MM.1S (cell line): ENCODE measurements at places on chromosomes 1 and 21.
A peak's percentile ranks its signal among the peaks of the same experiment; 100 is the strongest.

GRCh38 chr1:225699336-225699735 lies 46.4 kb upstream of the ENAH start:
- H3K27ac ChIP-seq: no peak overlapping the region
- no peaks in the 10 kb centered on the region for H3K27me3 ChIP-seq
- H3K4me3 ChIP-seq: no peak overlapping the region

- no peak for DNase-seq
- no peak overlapping the region for H3K27ac ChIP-seq
- no peaks in the 10 kb centered on the region for H3K27me3 ChIP-seq
- no peaks in the 10 kb centered on the region for H3K36me3 ChIP-seq
Observed at GRCh38 chr1:14756589-14757285, 158.3 kb downstream of the KAZN start.

DNA sequence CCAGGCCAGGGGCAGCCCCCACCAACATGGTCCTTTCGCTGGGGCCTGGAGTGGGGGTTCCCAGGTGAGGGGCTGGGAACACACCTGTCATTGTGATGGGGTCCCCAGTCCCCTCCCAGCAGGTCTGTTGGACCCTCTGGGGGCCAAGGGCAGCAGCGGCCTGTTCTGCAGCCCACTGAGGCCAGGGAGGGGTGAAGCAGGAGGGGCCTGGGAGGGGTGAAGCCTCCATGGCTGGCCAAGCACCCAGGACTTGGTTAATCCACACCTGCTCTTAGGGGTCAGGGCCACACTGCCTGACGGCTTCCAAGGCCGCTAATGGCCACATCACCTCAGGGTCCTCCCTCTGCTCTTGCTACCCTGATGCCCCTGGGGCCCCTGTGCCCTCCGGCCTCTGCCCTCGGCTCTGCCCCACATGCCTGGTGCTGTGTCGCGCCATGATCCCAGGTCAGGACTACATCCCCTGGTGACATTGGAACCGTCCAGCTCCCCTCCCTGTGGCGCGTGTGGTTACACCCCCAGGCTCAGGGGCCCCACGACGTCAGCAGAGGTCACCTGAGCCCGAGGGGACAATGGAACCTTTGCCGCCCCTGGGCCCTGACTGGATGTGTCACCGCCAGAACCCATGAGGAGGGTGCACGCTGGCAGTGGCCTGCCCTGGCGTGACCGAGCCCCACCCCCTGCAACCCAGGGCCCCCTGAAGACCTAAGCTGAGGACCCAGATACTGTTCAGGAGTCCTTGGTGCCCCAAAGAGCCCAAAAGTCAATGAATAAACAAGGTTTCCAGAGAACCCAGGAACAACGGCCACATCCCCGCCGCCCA lies 7.0 kb downstream of the TNFRSF18 start:
- H3K4me3 ChIP-seq: no peak overlapping the region
- no peaks in the 10 kb centered on the region for H3K4me1 ChIP-seq
- DNase-seq: no peak
- H3K27ac ChIP-seq: no peak overlapping the region

DNA sequence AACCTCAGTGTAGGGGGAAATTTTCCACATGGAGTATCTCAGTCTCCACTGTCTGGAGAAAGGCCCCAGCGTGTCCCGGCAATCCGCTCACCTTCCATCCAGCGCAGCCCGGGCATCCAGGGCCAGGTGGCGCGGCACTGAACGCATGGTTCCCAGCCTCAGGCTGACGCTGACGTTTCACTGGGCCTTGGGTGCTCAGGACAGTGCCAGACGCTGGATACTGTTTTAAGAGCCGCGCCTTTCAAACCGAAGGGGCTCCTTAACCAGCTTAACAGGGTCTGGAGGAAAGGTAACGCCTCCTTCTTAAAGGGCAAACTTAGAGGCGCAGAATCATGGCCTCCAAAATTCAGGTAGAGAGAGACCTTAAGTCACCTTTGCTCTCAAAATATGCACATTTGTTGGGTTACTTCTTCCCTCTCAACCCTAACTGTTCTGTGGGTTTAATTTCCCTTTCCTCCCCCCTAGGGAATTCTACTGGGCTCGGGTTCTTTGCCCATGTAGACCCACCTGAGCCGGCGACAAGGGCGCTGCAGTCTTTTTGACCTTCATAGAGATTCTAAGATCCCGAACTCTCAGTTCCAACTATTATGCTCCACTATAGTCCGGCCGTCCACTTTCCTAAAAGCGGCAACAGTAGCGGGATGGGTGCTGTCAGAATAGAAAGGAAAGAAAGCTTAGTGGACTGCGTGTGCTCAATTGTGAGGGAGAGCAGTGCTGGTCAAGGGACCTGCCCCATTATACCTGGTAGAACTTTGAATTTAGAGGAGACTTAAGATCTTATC lies 3.5 kb upstream of the LHX9 start:
- H3K27me3 ChIP-seq: peaks cover 97% of the 10 kb centered on the region
- no peak overlapping the region for H3K4me3 ChIP-seq
- no peak for DNase-seq
- no peaks in the 10 kb centered on the region for H3K36me3 ChIP-seq
- no peak overlapping the region for H3K27ac ChIP-seq

GRCh38 chr1:41655632-41656031 lies 171.1 kb upstream of the EDN2 start:
- no peak overlapping the region for H3K27ac ChIP-seq
- 0 out of 2 replicates have a peak, but pooled peaks cover 2% of the 10 kb centered on the region for H3K27me3 ChIP-seq
- 0 out of 2 replicates have a peak, but pooled peaks cover under 1% of the 10 kb centered on the region for H3K4me1 ChIP-seq

DNA sequence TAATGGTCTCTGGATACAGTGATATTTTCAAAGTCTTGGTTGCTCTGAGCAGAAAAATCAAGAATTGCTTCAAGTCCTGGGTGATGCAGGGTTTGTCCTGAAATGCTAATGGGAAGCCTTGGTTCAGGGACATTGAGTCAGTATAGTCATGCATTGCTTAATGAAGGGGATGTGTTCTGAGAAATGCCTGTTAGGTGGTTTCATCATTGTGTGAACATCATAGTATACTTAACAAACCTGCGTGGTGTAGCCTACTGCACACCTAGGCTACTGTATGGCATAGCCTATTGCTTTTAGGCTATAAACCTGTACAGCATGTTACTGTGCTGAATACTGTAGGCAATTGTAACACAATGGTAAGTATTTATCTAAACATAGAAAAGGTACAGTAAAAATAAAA lies 36.4 kb downstream of the TBCE start:
- no peaks in the 10 kb centered on the region for H3K36me3 ChIP-seq
- no peak overlapping the region for H3K4me3 ChIP-seq
- H3K27me3 ChIP-seq: no peaks in the 10 kb centered on the region
- no peak overlapping the region for H3K27ac ChIP-seq
- no peaks in the 10 kb centered on the region for H3K4me1 ChIP-seq

GRCh38 chr1:203522237-203522636 lies 28.3 kb downstream of the OPTC start:
- H3K4me1 ChIP-seq: no peaks in the 10 kb centered on the region
- DNase-seq: no peak
- H3K27me3 ChIP-seq: no peaks in the 10 kb centered on the region

DNA sequence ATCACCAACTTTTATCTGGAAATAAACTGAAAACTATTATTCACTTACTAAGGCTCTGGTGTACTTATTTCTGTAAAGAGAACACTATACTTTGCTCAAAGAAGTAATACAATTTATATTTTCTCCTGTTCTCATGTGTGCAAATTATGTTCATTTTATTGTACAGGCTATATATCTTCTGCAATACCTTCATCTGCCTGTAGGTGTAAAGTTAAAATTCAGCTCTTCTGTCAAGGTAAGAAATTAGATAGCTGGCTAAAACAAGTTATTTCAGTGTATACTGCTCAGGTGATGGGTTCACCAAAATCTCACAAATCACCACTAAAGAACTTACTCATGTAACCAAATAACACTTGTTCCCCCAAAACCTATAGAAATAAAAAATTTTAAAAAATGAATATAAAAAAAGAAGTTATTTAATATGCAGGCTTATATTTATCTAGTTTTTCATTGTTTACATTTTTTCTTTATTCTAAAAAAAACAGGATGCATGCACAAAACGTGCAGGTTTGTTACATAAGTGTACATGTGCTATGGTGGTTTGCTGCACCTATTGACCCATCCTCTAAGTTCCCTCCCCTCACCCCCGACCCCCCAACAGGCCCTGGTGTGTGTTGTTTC lies 81.5 kb downstream of the PTGER3 start:
- no peaks in the 10 kb centered on the region for H3K36me3 ChIP-seq
- no peaks in the 10 kb centered on the region for H3K4me1 ChIP-seq
- no peaks in the 10 kb centered on the region for H3K27me3 ChIP-seq
- H3K4me3 ChIP-seq: no peak overlapping the region
- peak; percentile 14 for DNase-seq

- 0 out of 2 replicates have a peak, but pooled peaks cover 2% of the 10 kb centered on the region for H3K36me3 ChIP-seq
- peaks cover 16% of the 10 kb centered on the region for H3K4me1 ChIP-seq
- DNase-seq: no peak
Observed at GRCh38 chr1:246629030-246629429, 62.8 kb downstream of the CNST start.

DNA sequence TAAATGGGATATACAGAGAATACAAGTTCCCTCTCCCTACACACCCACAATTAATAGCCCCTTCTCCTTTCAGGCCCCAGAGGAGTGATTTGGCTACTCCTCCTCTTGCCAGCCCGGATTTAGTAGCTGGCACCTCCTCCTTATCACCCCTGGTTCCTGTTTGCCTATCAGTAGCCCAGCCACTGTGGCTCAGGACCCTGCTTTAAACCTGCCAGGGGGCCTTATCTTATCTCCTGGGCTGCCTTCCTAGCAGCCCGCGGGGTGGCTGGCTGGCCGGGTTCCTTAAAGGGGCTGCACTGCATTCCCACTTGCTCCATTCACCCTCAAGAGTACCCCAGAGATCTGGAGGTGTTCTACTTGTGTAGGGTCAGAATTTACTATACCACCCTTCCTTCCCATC lies 70.4 kb downstream of the PLEKHA6 start:
- H3K27me3 ChIP-seq: no peaks in the 10 kb centered on the region
- DNase-seq: no peak
- H3K36me3 ChIP-seq: no peaks in the 10 kb centered on the region

- no peak for DNase-seq
- no peaks in the 10 kb centered on the region for H3K36me3 ChIP-seq
- H3K4me1 ChIP-seq: no peaks in the 10 kb centered on the region
Observed at GRCh38 chr1:106222403-106222802, 834.1 kb upstream of the PRMT6 start.

GRCh38 chr1:172322219-172323061 lies 98.0 kb upstream of the C1orf105 start:
- no peak overlapping the region for H3K27ac ChIP-seq
- no peaks in the 10 kb centered on the region for H3K36me3 ChIP-seq
- H3K27me3 ChIP-seq: no peaks in the 10 kb centered on the region
- no peaks in the 10 kb centered on the region for H3K4me1 ChIP-seq
- DNase-seq: peak; percentile 1

- H3K4me1 ChIP-seq: no peaks in the 10 kb centered on the region
- H3K27me3 ChIP-seq: no peaks in the 10 kb centered on the region
- no peak for DNase-seq
Observed at GRCh38 chr1:195005338-195005737, 1602.9 kb downstream of the KCNT2 start.

DNA sequence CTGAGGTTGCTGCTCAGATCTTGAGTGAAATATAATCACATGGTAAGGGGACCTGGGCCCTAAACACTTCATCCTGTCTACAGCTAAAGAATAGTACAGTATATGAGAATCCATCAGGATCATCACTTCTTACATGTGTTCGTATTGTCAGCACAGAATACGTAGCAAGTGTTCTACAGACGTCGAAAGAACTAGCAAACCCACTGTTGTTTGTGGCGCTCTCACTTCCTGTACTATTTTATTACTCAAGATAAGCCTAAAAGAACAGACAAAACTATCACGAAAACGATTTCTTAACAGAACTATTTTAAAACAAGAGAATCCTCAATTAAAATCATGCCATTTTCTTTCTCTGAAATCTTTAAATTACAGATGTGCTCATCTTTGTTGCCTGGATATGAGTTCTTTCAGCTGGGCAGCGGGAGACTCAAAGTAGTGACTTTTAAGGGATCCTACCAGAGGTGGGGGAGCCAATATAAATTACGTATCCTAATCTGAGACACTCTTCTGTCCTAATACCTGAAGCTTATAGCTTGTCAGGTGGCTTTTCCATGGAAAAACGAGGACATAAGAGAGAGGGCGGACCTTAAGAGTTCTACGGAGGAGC lies 724 bp downstream of the ST7L start:
- H3K36me3 ChIP-seq: no peaks in the 10 kb centered on the region
- DNase-seq: peak; percentile 16
- H3K27me3 ChIP-seq: no peaks in the 10 kb centered on the region
- peak overlapping the region; percentile 85 for H3K4me3 ChIP-seq
- H3K27ac ChIP-seq: peak overlapping the region; percentile 91
- H3K4me1 ChIP-seq: 0 out of 2 replicates have a peak, but pooled peaks cover 3% of the 10 kb centered on the region

DNA sequence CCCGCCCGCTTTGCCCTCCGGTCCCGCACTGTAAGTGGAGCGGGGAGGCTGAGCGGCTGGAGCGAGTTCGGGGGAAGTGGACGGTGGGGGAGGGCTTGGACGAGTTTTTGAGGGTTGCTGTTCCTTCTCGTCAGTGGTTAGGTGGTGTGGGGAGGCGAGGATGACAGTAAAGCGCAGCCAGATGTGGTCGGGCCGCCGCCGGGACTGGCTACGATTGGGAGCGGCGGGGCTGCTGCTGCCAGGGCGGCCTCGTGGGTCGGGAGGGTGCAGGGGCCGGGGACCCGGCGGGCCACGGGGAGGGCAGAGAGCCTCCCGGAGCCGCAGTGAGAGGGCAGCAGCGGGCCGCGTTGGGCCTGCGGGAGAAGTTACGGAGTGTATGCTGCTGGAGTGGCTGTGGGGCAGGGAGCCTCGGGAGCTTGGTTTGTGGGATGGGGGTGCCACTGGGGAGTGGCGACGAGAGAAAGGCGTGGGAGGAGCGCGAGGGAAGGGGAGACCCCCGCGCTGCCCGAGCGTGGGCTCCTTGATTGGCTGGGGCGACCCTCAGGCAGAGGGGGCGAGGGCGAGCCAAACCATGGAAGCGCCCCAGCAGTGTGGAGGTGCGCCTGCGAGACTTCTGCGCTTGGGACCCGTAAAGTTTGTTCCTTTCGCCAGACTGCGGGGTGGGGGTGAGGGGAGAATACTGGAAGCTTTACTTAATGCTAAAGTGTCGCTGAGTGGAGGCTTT lies 2.1 kb downstream of the ADGRL2 start:
- 0 out of 2 replicates have a peak, but pooled peaks cover 10% of the 10 kb centered on the region for H3K27me3 ChIP-seq
- DNase-seq: peak; percentile 41
- no peak overlapping the region for H3K27ac ChIP-seq
- no peaks in the 10 kb centered on the region for H3K36me3 ChIP-seq
- H3K4me1 ChIP-seq: no peaks in the 10 kb centered on the region
- H3K4me3 ChIP-seq: peak overlapping the region; percentile 64

GRCh38 chr1:231705806-231706760 lies 79.5 kb downstream of the DISC1 start:
- no peaks in the 10 kb centered on the region for H3K36me3 ChIP-seq
- no peak overlapping the region for H3K27ac ChIP-seq
- H3K4me3 ChIP-seq: no peak overlapping the region

GRCh38 chr1:66334318-66334717 lies 199.6 kb upstream of the SGIP1 start:
- H3K4me1 ChIP-seq: peaks cover 46% of the 10 kb centered on the region
- peak overlapping the region; percentile 93 for H3K27ac ChIP-seq
- DNase-seq: no peak
- H3K27me3 ChIP-seq: no peaks in the 10 kb centered on the region
- no peaks in the 10 kb centered on the region for H3K36me3 ChIP-seq
